T-helper 1 cell (primary cell): ENCODE measurements at places on chromosomes 7 and 10.

DNA sequence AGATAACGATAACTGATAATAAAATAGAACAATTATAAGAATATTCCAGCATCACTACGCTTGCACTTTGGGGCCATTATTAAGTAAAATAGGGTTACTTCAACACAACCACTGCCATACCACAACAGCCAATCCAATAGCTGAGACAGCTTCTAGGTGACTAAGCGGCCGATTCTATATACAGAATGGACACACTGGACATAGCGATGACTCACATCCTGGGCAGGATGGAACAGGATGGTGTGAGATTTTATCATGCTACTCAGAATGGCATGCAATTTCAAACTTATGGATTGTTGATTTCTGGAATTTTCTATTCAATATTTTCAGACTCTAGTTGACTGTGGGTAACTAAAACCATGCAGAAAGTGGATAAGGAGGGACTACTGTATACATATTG is 920.9 kb downstream of the LRMDA start:
- no peak for DNase-seq

- no peak for DNase-seq
Measured at GRCh38 chr10:35926846-35927245, 284.8 kb upstream of the FZD8 start.

DNA sequence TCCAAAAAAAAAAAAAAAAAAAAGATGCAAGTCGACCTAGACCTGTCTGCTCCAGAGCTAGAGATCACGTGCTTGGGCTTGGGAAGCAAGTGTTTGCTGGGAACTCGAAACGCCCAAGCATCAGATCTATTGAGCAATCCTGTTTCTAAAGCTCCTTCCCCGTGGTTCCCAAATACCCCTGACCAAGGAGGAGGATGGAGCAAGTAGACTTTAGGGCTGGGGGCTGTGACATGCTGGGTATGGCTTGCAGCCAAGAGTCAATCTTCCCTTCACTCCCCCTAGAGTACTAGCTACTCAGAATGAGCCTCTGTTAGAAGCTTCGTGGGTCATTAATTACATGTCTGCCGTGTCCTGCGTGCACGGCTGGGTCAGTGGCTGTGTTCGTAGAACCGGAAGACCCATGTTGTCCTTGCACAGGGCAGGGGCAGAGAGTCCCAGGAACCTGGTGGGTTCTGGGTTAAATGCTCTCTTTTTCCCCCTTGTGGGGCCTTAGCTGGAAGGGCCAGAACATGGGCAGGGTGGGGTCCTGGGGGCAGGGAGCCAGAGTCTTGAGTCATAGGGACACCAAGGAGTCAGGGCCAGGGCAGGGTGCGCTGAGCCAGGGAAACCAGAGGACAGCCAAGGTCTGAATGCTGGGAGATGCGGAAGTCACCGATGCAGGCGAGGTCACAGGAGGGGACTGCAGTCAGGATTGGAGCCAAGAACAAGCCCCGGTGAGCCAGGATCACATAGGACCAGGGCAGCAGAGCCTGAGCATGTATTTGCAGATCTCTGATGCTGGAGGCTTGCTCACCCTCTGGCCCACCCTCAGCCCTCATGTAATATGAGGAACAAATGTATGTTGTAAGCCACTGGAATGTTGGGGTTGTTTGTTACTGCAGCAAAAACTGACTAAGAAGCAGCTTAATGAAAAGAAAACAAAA is 34.6 kb upstream of the TPST1 start:
- no peak for DNase-seq

DNA sequence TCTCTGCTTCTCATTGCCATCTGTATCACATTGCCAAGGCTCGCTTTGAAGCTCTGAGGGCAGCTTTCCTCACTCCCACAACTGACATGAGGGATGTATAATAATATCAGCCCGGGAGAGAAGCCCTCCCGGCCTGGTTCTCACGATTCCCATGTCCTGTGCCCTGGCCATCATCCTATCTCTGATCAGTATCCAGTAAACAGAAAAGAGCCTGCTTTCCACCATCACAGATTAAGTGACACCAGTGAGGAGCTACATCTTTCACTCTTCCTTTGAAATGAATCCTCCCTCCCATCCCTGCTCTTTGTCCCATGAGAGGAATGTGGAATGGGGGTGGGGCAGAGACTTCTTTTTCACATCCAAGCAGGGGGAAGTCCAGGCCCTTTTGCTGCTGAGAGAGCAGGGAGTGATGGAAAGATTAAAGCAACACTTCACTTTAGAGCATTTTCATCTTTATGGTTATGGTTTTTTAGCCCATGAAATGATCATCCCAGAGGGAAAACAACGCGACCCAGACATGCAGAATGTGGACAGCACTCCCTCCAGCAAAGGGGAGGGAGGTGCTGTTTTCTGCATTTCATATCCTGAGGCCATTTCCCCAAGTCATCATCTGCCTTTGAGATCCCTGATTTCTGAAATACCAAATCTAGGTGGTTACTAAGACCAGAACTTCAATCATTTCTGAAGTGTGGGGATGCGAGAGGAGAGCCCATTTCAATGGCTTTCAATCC is 84.6 kb upstream of the LYZL1 start:
- DNase-seq: no peak

GRCh38 chr10:89889606-89890005 is 188.2 kb downstream of the KIF20B start:
- DNase-seq: no peak

DNA sequence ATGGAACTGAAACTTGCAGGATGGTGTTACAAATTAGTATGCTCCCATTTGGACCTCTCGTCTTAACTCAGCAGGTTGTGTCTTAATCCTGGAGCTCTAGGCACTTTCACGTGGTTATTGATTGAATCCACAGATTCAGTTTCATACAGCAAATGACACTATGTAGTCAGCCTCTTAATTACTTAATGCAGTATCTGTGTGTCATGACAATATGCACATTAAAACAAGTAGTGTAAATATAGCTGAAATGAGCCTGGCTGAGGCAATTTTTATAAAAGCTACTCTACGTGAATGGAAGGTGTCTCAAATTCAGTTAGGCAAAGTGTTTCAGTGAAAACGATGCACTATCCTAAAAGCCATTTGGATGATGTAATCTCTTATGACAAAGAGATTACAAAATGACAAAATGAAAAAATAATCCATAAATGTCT is 86.8 kb downstream of the CD36 start:
- DNase-seq: no peak

- no peak for DNase-seq
Measured at GRCh38 chr7:120417244-120417979, 144.4 kb downstream of the KCND2 start.
